Left renal pelvis (tissue), 4 donors: ENCODE measurements at places on chromosomes 4 and X.

DNA sequence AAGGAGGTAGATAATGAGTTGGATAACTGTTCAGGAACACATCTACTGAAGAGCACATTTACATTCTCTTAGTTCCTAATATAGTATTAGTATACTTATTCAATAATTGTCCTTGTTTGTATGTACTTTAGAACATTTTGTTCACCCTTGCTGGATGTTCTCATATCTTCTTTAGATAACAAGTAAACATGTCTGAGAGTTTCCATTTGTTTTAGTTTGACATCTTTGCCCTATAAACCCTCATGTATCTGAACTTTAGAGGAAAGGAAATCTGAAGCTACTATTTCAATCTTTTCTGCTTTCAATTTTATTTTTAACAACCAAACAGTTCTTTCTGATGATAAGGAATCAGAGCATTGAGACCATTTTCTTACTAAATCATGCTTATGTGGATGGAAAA, 518.6 kb downstream of the RPA4 start:
- no peak for DNase-seq

DNA sequence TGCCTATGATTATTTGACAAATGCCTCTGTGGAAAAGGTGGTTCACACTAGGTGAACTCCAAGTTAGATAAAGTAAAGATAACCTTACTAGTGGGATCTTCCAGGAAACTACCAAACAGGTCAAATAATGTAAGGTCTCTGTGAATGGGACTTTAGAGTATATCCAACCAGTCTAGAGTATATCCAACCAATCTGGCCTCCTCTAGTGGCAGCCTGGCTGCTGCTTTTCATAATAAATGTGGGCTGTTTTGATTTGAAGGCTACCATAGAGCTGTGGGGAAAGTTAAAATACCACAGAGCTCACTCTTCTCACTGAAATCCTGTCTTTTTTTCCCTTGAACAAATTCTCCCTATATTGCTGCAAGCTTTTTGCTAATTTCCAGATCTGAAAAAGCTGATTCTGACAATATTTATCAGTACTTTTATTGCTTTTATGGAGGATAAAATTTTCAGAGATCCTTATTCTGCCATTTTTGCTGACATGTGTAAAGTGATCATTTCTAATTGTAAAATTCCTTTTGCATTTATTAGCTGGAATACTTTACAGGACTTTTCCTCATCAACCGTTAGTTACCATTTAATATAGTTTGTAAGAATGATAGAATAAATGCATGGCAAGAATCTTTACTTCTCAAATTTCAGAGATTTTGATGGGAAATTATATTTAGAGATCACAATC, 111.3 kb downstream of the TET2 start:
- no peak for DNase-seq

DNA sequence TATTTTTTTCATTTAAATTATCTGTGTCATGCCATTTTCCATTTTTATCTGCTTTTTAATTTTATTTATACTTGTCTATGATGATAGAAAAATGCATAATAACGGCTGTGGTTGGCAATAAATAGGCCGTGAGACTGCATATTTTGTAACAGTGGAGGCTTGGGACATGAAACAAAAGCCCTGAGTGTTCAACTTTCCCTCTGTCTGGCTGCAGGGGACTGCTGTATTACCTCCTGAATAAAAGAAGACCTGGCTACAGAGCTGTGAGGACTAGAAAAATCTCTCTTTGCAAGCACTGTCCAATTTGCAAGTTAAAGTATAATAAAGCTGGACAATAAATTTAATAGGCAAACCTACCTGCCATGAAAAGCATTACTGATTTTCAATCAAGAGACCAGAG, 82.1 kb downstream of the MAGEB10 start:
- DNase-seq = no peak

GRCh38 chr4:35347276-35347675, 897.0 kb downstream of the ARAP2 start:
- DNase-seq = no peak

- DNase-seq = no peak
These were observed 105.9 kb downstream of the TEX13A start for GRCh38 chrX:105114554-105115130.

DNA sequence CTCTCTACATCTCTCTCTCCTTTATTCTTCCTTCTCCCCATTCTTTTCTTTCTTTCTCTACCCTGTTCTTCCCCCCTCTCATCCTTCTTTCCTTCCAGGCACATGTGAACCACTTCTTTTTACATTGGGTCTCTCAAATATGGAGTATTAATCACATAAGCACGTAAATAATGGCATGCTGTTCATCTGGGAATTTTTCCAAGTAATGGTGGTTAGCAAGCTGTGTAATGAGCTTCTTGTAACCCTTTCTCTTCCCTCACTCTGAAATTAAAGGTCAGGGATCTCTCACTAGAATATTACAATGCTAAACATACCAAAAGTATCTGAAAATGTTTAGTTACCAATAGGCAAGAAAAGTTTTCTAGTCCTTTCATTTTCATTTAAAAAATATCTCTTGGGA, 239.9 kb upstream of the TEX13A start:
- DNase-seq = no peak
